ENCODE measurements at places on chromosomes 6 and 20.

DNA sequence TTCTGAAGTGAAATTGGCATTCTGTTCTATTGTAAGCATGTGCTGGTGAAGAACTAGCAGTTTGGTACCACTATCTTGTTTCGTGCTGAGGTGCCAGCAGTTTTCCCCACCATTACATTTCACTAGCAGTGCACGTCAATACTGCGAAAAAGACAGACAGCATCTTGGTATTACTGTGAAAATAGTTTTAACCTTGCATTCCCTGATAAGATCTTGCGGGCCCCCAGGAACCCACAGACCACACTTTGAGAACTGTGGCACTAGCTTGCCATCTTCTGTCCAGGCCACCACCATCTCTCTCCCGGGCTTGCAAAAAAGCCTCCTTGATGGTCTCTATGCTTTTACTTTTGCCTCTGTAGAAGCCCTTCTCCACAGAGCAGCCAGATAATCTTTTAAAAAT is 185.7 kb downstream of the BACH2 start:
- no peak for DNase-seq

GRCh38 chr6:337805-338368 is 45.6 kb downstream of the DUSP22 start:
- DNase-seq, result no peak

- DNase-seq, result peak; percentile 19
These were observed 24.1 kb upstream of the BPIFA3 start for GRCh38 chr20:33192912-33193501.

GRCh38 chr6:1930356-1930755 is 315.0 kb downstream of the GMDS start:
- no peak for DNase-seq

DNA sequence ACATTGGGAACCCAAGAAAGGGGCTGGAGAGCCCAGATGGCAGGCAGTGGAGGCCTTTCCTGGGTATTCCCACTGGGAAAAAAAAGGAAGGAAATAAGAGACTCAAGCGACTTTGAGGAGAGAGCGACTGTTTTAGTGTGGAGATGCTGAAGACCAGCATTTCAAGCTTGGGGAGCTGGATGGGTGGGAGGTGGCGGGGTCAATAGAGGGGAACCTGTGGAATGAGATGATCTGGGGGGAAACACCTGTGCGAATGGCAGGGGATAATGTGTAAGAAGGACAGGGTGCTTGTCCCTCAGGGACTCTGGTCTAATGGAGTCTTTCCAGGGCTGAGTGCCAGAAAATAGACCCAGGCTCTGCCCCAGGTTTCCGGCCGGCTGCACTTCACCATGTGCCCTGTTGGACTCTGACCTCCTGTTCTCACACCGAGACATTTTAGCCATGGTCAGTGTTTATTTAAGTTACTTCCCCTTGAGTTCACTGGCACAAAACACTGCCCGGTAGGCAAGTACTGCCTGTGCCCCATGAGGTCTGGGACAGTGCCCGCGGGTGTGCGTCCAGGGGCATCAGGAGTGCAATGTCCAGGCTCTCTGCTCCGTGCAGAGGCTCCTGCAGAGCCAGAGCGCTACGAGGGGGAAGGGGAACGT is 50.4 kb upstream of the NKX2-2 start:
- DNase-seq, result peak; percentile 5

DNA sequence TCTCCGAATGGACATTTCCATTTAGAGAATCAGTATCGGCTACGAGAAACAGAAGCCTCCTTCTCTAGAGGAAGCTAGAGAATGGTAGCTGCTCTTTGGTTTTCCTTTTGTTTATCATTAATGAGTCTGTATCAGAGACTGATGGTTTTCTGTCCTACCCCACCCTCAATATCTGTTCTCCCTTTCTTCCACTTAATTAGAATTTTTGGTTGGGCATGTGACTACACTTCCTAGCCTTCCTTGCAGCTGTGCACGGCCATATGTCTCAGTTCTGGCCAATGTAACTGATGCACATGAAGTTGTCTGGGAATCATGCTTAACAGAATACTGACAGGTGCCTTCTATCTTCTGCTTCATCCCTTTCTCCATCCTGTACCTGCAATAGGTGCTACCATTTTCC is 19.0 kb downstream of the RNF24 start:
- DNase-seq, result no peak

DNA sequence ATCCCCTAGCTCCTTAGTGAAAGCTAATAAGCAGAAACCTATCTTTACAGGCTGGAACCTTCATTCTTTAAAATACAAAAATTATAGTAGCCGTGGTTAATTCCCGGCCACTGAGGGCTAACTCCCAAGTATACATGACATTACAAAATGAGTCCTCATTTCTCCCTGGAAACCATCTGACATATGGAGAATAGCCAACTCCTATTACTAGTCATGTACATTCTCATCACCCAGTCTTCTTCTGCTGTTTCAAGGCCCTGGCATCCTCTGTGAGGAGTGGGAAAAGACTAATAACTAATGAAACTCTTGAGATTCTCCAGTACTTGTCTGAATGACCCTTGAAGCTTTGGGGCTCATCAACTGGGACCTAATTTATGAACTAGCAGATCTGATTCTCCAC is 30.2 kb downstream of the CSNK2A1 start:
- DNase-seq, result no peak

GRCh38 chr6:166636191-166636933 is 9.3 kb upstream of the RPS6KA2 start:
- DNase-seq, result no peak

GRCh38 chr6:15524861-15525401 is 137.9 kb downstream of the DTNBP1 start:
- DNase-seq, result no peak

GRCh38 chr20:1813101-1813529 is 82.1 kb upstream of the SIRPA start:
- no peak for DNase-seq

DNA sequence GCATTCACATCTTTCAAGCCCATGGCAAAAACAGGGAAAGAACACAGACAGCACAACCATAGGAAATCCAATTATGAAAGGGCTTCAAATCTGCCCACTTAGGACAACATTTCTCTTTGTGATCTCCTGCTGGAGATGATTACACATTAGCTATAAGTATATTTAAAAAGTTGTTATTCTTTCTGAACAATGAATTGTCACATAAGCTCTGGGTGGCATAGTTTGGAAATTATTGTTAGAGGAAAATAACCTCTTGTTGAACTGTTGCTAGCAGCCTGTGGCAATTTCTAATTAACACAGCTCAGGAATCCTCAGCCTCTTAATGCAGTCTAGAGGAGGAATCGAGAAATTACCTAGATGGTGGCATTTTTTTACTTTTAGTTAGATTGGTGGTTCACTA is 54.9 kb downstream of the BCAS1 start:
- no peak for DNase-seq

GRCh38 chr6:13248053-13248452 is 80.3 kb downstream of the TBC1D7 start:
- DNase-seq, result no peak

DNA sequence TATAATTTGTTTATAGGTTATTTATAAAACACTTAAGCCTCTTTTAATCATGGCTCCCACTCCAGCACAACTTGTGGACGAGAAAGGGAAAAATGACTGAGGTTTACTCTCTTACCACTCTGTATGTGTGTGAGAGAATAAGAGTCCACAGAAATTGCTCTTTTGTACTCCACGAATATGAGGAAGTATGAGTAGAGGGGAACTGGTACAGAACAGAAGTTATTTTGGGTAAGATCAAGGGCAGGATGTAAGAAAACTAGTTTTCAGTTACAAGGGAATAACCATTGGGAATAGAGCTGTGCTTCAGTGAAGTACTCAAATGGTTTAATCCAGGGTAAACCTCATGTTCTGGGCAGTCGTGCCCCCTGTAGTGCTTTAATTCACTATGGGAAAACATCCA is 72.6 kb downstream of the REV3L start:
- no peak for DNase-seq

- DNase-seq, result peak; percentile 21
These were observed 50.2 kb downstream of the STK35 start for GRCh38 chr20:2151858-2152281.

DNA sequence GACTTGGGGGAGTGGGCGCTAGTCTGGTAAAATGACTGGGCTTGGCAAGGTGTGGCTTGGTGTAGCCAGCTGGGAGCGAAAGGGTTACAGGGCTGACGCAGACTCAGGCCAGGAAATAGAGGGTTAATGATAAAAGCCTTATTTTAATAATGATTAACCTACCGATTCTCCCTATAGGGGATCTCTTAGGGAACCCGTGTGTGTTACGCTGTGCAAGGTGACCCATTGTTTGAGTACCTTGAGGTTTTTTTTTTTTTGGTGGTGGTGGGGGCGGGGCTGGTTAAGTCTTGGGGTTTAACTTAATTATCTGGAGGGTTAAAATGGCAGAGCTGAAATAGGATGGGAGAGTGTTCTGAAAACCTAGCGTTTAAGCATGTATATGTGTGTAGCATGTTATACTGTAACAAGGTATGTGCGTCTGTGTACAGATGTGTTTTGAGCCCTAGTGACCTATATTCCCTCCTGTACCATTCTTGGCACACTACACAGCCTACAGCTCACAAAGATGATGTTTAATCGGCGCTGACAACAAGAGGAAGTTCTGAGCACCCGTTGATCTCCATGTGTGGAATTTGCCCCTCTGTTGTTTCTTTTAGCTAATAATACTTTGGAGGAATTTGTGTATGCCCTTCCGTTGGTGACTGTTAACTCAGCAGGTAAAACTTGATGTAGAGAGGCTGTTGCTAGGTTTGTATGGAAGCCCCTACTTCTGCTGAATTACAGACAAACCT is 1.3 kb downstream of the CARMIL1 start:
- no peak for DNase-seq

GRCh38 chr6:139448051-139448649 is 73.7 kb upstream of the CITED2 start:
- no peak for DNase-seq

GRCh38 chr20:8670893-8671215 is 398.0 kb upstream of the PLCB4 start:
- DNase-seq, result no peak

Data from left kidney (tissue), 8 donors.